Vagina (tissue), 2 donors: ENCODE measurements at places on chromosomes 12 and 14.

GRCh38 chr12:125683748-125684381, 618.6 kb downstream of the AACS start:
- no peak for DNase-seq

GRCh38 chr14:51107801-51108200, 12.9 kb upstream of the TRIM9 start:
- DNase-seq = no peak

- no peak for DNase-seq
These were observed 119.7 kb downstream of the CAPZA3 start for GRCh38 chr12:18857656-18858055.

DNA sequence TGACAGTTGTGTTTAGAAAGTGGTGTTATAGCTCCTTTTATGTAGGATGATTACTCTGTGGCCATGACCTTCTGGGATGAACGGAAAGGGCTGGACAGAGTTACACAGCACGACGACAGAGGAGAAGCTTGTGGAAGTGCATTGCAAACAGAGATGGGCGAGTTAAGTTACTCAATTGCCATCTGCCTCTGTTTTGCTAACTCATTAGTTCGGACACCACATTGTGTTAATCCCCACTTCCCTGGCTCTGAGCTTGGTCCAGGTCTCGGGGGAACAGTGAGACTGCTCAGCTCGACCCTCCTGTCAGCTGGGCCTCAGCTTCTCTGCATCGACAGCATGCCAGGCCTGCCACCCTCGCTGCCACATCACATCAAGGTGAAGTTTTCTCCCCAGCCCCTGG, 408.0 kb downstream of the ZFP36L1 start:
- no peak for DNase-seq

GRCh38 chr14:76977793-76978720, 50.5 kb downstream of the IRF2BPL start:
- DNase-seq = no peak

GRCh38 chr12:75480469-75480949, at the start of gene GLIPR1:
Gene GLIPR1, plus strand, starts transcription at chr12:75480755. Its CDS starts 126 bp downstream, at chr12:75480881.
- DNase-seq = no peak

GRCh38 chr12:23758608-23759007, 190.9 kb downstream of the SOX5 start:
- no peak for DNase-seq

- DNase-seq = no peak
These were observed 8.5 kb downstream of the NFE2 start for GRCh38 chr12:54292083-54292930.

- no peak for DNase-seq
These were observed 105.8 kb downstream of the TGFB3 start for GRCh38 chr14:75875958-75876357.

GRCh38 chr14:50874757-50875156, 2.9 kb downstream of the ABHD12B start:
- no peak for DNase-seq

- DNase-seq = no peak
These were observed 582 bp downstream of the LRRIQ1 start for GRCh38 chr12:85036733-85037132.

- peak; percentile 95 for DNase-seq
These were observed 359.4 kb downstream of the TMEM121 start for GRCh38 chr14:105885561-105886320.

DNA sequence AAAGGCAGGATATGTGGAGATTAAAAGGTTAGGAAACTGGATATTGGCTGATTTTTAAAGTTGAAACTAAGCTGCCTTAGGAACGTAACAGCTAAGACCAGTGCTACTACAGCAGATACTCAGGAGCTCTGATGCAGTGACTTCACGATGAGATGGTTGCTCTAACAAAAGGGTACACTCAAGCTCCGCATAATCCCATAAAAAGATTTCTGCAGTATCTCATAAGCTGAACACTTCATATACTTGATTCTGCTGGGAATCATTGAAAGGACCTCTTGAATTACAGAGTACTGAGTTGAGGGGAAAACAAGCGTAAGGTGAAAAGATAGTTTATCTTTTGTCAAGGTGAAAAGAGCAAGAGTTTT, 3.7 kb downstream of the RNF10 start:
- no peak for DNase-seq

DNA sequence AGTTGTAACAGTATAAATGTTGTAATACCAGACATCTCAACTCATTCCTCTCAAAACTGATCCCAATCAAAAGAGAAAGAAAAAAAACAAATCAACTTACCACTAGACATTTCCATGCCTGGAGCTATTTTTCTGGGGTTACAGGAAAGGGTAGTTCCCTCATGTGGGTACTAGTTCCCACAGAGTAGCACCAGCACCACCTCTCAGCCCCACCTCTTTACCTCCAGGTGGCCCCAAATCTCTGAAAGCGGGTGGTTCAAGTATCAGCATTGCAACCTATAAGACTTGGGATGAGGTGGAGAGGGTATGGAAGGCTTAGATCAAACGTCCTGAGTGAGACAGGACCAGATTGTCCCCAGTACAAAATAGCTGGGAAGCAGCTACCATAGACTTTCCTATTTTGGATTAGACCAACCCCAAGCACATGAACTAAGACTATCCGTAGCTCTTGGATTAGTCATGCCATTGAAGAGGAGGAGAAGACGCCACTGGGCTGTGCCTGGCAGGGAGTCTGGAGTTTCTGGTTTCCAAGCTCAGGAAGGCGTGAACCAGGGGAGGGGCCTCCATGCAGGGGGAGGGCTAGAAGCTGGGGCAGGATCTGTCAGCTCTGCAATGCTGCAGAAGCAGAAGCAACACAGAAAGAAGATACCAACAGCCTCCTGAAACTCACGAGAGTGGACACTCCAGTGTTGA, at the start of gene SLC39A2:
SLC39A2 (plus strand) TSS at position 620 of the 693 bp plus-strand sequence. CDS start 154 bp downstream, outside the sequence.
- DNase-seq = no peak

DNA sequence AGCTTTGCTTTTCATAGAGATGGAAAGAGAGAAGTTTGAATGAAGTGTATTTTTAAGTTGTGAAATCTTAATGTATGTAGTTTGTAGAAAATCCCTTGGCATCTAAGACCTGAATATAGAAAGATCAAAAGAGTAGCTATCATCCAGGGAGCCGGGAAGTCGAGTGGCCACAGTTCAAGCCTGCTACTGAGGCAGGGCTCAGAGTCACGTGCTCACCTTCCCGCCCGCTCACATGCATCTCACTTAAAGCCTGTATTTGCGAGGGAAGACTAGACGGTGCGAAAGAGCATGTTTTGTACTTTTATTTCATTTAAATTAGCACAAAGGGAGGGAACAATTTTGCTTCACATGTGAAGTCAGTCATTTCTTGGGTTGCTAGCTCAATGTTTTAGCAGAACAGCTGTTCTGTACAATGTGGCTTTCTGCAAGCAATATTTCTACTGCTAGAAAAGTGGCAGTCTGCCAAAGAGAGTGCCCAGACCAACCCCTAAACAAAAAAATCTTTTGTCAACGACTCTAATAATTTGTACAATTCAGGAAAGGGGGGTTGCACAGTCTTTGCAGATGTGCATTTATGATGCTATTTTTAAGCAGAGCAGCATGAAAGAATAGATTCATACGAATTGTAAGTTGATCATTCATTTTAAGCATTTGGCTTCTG, 290.7 kb downstream of the NPAS3 start:
- no peak for DNase-seq

- DNase-seq = no peak
These were observed 847 bp downstream of the MMP14 start for GRCh38 chr14:22837114-22837749.

DNA sequence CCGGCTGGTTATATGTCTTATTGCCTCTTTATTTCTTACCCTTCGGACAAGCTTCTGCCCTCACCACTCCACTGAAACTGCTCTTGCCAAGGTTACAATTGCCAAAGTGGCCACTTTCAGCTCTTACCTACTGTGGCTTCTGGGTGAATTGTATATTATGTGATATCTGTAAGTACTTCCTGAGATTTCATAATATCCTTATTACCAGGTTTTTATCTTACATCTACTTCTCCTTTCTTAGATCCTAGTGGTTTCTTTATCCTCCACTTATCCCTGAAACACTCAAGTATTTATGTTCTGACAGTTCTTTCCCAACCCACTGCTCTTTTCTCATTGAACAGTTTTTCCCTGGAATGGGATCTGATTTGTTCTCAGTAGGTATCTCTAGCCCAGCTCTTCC, 10.5 kb downstream of the CELA1 start:
- DNase-seq = no peak

GRCh38 chr12:105166736-105167135, 59.2 kb downstream of the WASHC4 start:
- DNase-seq = no peak

- no peak for DNase-seq
These were observed 176.6 kb upstream of the CDKN3 start for GRCh38 chr14:54220071-54220703.

- DNase-seq = no peak
These were observed 11.0 kb upstream of the CELA1 start for GRCh38 chr12:51357374-51358047.

- DNase-seq = no peak
These were observed 280.6 kb downstream of the NRXN3 start for GRCh38 chr14:78450669-78451318.

- DNase-seq = no peak
These were observed 75.8 kb downstream of the KCNK10 start for GRCh38 chr14:88247228-88247627.

- DNase-seq = no peak
These were observed 64.3 kb downstream of the APOBEC1 start for GRCh38 chr12:7601406-7601805.

DNA sequence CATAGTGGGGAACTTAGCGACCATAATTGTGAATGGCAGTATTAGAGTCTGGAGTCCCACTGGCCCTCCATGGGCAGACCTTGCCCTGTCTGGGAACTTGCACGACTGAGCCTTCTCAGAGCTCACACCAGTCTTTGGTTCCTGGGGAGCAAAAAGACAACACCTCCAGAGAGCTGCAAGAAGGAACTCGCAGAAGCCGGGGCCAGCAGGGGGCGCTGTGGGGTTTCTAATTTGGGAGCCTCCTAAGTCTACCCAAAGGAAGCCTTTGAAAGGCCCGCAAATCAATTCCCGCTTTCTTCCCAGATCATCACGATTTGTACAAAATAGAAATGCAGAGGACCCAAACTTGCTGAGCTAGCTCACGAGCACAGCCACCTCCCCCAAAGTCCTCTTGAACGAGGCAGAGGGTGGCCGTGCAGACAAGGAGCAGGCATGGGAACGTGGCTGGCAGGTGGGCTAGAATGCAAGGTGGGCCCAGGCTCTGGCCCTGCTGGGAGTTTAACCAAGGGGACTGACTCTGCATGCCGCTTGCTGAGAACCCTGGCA, 46.3 kb upstream of the FBXO21 start:
- no peak for DNase-seq

- no peak for DNase-seq
These were observed 21.8 kb upstream of the CRY1 start for GRCh38 chr12:107115119-107115518.

- DNase-seq = no peak
These were observed 103.0 kb downstream of the C12orf42 start for GRCh38 chr12:103392722-103393121.
